ENCODE measurements at places on chromosomes 1 and 21.

DNA sequence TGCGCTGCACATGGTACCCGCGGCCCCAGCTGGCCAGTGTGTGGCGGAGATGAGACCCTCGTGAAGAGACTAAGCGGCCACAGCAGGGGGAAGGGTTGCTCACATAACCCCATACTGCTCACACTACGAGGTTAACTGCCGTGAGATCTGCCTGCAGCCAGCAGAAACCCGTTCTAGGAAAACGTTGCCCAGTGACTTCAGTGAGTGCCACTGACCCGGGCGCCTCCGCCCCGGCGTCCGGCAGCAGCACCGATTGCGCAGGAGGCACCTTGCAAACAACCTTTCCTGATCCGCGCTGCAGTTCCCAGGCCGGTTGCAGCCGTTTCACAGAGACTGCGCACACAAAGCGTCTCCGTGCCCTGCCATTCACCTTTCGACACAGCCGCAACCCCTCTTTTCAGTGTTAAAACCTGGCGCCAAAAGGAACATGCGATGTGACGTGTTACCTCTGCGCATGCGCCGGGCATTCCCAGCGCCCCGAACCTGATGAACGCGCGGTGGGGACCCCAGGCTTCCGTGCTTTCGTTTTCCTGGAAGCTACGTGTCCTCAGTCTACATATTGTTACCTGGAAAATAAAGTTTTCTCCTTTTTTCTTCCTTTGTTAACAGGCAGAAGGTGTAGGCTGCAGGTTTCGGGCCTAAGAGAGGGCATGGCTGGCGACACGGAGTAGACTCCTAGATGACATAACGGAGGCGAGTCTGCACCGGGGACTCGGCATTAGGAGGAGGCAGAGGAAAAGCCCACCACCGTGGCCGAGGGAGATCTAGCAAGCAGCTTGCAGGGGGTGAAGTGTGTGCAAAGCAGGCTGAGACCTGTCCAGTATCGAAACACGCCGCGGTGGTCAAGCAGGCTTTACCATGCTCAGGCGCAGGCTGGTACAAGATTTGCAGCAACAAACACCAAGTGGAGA, 8.9 kb downstream of the VPS26C start:
- DNase-seq, result no peak

DNA sequence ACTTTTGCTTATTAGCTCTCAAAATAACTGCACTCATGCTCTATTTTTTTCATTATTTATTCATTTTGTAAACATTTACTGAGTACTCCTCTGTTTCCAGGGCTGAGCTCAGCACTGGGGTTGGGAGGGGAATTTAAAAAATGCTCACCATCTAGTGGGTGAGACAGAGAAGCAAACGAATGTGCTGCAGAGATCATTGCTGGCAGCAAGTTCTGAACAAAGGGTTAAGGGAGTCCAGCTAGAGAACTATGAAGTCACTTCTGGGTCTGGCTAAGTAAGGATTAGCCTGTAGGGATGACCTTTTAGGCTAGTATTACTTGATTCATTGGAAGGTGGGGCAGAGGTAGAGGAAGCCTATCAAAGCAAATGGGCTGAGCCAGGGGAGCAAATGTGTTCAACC, 99.1 kb upstream of the ZNF644 start:
- no peak for DNase-seq

- DNase-seq, result no peak
Measured at GRCh38 chr1:19925342-19926070, 2.1 kb upstream of the PLA2G2E start.

- no peak for DNase-seq
Measured at GRCh38 chr1:207088161-207088560, 499 bp upstream of the C4BPB start.

- no peak for DNase-seq
Measured at GRCh38 chr1:56644064-56644918, 823 bp upstream of the PRKAA2 start.

- no peak for DNase-seq
Measured at GRCh38 chr1:9316512-9316911, 23.8 kb downstream of the SPSB1 start.

GRCh38 chr1:168320800-168321450, 40.2 kb downstream of the TBX19 start:
- DNase-seq, result no peak

DNA sequence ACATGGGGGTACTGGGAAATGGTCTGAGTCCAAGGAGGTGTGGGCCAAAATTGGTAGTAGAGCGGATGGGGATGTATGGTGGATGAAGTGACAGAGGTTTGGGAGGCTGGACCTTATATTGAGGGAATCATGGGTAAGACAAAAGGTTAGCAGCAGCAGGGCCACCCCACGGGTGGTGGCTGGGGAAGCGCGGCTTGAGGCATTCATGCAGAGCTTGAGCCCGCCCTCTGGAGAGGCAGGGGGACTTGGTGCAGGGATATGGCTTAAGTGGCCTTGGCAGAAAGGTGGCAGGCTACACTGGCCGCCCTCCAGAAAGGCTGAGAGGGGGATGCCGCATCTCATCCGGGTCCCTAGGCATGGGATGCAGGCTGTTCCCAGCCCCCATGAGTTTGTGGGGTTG, 31.5 kb downstream of the HMGB4 start:
- DNase-seq, result no peak

- no peak for DNase-seq
Measured at GRCh38 chr1:23422241-23422877, 2.2 kb downstream of the TCEA3 start.

DNA sequence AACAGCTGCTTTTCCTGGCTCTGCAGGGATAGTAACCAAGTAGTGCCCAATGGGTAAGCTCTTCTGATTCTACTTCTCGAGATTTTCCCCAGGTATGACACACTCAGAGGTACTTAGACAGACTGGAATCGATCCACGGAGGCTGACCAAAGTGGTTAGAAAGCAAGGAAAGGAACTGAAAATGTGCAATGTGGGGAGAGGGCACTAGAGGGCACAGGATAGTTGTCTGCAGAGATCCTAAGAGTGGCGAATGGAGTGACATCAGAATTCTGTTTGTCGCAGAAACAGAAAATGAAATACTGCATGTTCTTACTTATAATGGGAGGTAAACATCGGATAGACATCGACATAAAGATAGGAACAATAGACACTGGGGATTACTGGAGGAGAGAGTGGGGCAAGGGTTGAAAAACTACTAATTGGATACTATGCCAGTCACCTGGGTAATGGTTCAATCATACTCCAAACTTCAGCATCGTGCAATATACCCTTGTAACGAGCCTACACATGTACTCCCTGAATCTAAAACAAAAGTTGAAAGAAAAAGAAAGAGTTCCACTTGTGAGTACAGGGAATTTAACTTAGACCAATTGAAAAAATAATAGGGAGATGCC, 23.3 kb downstream of the CYP2J2 start:
- DNase-seq, result no peak

- DNase-seq, result no peak
Measured at GRCh38 chr1:19057182-19057779, 100.8 kb upstream of the IFFO2 start.

GRCh38 chr1:15639262-15639661, 22.0 kb downstream of the DDI2 start:
- no peak for DNase-seq

GRCh38 chr1:116755681-116756080, 1.5 kb downstream of the CD2 start:
- DNase-seq, result no peak

DNA sequence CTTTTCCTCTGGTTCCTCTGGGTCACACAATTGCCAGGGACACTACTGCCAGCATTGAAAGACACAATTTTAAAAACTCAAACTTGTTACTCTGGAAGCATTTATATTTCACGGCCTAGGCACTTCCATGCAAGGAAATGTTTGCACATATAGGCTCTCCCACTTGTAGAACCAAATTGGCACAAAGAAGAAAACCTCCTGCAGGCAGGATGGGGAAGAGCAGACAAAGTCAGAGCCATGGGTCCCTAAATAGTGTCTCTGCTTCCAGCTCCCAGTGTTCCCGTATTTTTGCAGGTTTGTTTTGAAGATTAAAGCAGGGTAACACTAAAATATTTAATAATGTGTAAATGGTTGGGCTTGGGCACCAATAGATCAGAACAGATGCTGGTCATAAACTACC, 19.0 kb upstream of the ADGRL2 start:
- DNase-seq, result no peak

DNA sequence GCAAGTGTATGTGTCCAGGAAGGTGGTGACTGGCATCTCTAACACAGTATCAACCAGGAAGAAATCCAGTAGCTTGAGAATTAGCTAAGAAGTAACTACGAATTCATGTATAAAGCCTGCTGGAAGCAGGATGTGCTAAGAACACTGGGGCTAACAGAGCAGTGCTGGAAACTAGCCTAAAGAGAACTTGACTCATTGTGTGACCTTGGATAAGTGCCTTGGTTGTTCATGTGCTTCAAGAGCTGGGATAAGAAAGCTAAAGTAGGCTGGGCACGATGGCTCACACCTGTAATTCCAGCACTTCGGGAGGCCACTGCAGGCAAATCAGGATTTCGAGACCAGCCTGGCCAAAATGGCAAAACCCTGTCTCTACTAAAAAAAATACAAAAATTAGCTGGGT, 186.9 kb downstream of the RRAGC start:
- DNase-seq, result no peak

GRCh38 chr1:57058652-57059501, 93.1 kb upstream of the C8B start:
- DNase-seq, result no peak

DNA sequence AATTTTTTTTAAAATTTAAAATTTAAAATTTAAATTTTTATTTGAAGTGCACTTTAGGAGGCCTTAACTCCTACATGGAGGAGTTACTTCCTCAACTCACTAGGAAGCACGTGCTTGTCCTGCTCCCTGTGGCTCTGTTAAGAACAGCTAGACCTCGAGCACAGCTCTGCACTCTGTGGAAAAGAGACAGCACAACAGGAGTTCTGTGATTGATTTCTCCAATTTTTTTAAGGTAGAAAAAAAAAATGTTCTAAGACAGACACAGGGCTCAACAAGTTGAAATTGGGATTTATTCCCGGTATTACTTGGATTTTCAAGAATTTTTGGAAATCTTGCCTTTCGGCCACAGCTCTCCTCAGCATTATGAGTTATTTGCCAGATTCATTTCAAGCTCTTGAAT, 356.6 kb upstream of the LYPLAL1 start:
- no peak for DNase-seq

DNA sequence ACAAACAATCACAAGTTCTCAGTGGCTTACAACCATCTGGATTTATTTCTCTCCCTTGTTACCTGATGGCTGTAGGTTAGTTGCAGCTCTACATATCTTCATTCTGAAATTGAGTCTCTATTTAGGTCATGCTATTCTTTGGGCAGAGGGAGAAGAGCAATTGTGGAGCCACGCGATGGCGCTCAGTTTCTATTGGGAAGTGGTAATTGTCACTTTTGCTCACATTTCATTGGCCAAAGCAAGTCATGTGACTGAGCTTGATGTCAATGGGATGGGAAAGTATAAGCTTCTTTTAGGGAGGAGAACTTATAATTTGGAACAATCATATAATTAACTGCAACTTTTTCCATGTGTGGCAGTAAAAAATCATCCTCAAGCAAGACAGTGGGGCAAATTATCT, 166.5 kb downstream of the LMO4 start:
- DNase-seq, result no peak

- no peak for DNase-seq
Measured at GRCh38 chr1:29830383-29830782, 594.1 kb downstream of the PTPRU start.

DNA sequence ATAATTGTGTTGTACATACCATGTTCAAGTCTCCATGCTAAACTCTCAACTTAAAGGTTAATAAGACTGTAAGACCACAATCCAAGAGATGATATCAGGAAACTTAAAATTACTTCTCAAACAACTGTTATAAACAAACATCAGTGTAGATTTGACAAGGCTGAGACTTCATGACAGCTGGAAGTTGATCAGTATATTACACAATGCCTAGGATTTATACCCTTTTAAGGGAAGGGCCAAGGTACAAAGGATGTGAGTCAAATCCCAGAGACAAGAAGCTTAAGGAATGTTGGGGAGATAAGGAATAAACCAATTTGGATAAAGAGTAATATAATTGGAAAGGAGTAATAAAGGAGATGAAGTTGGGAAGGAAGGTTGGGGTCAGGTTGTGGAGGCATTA, 98.8 kb downstream of the LBR start:
- no peak for DNase-seq

- no peak for DNase-seq
Measured at GRCh38 chr1:58545591-58546519, 671 bp downstream of the OMA1 start.

DNA sequence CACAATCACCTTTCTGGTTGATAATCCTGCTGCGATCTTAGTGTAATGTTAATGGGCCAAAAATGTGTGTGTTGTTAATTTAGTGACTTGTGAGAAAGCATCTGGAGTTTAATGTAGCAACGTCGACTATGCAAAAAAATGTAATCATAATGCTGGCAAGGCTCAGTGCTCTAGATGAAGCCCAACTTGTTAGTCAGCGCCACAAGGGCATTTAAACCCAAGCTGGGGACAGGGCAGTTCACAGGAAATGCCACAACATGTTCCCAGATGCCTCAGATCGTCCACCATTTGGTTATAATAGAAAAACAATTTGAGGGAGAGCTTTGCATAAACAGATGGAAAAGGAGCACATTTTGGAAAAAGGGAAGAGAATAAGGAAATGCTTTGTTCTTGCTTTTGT, 585.4 kb upstream of the PLXNA2 start:
- DNase-seq, result no peak

- DNase-seq, result no peak
Measured at GRCh38 chr1:234262007-234262753, 111.1 kb upstream of the COA6 start.

DNA sequence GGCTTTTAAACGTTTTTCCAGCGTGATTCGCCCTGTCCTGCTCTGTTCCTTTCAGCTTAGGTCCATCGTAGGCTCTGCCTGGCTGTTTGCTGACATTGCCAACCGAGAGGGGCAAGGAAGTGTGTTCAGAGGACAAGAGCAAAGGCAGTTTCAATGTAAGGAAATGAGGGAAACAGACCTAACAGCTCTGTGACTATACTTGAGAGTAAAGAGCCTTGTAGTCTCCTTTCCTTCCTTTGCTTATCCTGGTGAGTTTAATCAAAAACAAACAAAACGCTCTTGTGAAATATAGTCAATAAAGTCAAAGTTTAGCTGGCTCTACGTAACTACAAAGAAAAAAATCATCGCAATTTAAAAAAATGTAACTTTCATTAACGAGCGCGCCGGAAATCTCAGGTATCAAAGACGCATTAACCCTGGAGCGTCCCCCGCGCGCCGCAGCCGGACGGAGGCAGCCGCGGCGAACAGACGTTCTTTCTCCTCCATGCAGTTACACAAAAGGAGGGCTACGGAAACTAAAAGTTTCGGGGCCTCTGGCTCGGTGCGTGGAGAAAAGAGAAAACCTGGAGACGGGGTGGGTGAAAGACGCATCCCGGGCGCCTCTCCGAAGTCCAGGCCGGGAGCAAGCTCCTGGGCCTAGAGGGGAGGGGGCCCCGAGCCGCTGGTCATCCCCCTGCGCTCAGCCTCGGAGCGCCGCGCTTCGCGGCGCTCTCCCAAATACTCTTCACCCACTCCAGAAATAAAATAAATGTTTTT, 617 bp upstream of the ADGRL2 start:
- no peak for DNase-seq

DNA sequence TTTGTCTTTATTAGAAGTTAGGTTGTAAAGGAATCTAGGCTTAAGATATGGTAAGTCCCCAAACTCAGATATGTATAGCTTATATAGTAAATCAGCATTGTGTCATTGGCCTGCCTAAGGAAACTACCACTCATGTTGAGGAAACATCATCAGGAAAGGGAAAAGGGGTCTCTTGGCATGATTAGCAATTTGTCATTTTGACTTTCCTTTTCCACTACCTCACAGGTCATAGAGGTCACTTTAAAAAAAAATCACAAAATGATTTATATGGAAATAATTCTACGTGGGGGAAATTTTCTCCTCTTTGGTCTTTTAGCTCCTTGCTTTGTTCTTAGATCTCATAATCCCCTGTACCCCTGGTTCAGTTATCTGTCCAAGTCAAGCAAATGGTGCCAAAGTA, 213.5 kb downstream of the RPS6KC1 start:
- no peak for DNase-seq

Measured in D721Med (cell line).